Non-pigmented ciliary epithelial cell (primary cell): ENCODE measurements at places on chromosomes 5 and 9.
A peak's percentile ranks its signal among the peaks of the same experiment; 100 is the strongest.

DNA sequence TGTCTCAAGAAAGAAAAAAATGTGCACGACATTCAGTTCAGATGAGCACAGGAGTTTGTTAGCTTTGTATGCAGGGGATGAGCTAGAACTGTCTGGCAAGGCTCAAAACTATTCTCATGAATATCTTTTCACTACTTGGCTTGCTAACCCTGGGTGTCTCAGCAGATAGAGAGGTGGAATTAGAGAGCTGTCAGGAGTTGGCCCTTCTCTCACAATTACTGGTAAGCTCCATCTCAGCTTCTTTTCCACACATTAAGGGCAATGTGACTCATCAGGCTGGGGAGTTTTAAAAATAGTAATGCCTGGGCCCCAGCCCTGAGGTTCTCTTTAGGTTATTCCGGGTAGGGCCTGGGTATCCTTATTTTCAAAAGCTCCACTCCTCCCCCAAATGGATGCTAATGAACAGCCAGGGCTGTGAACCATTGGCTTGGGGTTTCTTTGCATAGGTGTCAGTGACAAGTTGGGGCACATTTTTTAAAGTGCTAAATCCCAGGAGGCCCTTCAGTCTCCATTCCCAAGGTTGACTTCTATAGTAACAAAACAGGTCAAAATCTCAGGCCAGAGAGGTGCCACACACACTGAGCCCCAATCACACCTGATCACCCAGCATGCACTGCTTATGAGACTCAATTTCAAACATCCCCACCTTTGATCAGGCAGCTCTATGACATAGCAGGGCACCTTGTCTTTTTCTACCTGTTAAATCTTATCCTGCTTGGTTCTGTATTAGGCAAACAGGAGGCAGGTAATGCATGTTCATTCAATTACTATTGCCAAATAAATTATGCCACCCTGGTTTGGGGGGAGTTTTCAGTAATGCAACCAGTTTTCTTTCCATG, 239.7 kb upstream of the DAP start:
- DNase-seq, result no peak

DNA sequence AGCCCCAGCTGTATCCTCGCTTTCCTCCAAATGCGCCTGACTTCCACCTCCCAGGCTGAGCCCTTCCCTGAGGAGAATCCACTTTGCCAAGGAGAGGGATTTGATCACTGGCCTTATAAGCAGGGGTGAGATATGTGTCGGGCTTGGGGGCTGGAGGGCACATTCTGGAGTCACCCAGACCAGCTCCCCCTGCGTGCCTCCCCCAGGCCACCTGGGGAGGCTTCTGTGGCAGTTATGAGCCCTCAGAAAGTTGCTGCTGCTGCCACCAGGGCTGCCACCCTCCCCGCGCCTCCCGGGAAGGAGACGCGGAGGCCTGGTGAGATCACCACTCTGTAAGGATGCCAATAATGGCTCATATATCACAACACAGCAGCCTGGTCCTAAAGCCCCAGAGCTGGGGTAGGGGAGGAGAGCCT, 211.5 kb downstream of the PAPPA start:
- peak; percentile 31 for DNase-seq

GRCh38 chr9:12801663-12802062, 26.8 kb downstream of the LURAP1L start:
- no peak for DNase-seq

DNA sequence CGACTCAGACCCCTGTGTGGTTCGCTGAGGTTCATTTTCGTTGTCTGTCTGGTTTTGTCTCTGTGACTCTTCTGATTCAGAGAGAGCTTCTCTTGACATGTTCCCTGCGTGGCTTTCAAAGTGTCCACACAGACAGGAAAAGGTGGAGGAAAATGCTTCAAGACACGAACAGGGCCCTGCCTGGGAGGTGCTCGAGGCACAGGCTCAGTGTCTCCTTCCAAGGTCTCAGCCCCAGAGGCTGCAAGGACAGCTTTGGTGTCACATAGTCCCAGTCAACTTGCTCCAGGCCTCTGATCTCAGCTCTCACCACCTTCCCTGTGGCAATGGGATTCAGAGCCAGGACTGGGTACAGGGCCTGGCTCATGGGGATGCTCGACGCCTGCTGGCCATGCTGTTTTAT, 51.6 kb upstream of the SARDH start:
- no peak for DNase-seq

DNA sequence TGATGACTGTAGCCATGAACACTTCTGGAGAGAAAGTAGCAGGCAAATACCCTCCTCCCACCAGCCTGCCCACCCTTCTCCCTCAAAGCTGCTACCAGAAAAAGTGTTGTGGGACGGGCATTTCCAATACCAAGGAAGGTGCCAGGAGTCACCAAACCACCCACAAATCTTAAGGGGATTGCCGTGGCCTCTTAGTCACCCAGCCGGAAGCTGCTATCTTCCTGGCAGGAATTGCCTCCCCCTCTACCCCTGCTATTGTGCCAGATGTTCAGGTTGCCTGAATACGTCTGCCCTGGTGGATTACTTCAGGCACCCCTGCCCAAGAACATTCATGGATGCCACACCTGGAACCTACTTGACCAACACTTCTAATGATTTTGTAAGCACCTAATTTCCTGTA, 156.1 kb downstream of the TTC39B start:
- no peak for DNase-seq

GRCh38 chr5:73150876-73151275, 22.1 kb upstream of the TMEM174 start:
- no peak for DNase-seq

DNA sequence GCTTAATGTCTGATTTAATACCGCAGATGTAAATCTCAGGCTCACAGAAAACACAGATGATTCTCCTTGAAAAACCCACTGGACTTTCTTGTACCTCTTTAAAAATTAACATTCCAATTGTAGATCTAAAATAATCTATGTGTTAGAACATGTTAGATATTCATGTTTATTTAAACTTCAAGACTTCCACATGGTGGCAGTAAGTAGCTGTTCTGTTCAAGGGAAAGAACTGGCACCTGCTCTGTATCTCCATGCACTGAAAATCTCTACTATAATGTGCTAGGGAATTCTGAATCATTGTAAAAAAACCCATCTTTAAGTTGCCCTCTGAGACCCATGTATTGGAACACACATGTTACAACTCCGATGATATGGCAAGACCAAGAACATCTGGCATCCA, 366.9 kb downstream of the DMRTA1 start:
- no peak for DNase-seq

- DNase-seq, result no peak
Measured at GRCh38 chr9:91945277-91946085, 4.5 kb downstream of the ROR2 start.

DNA sequence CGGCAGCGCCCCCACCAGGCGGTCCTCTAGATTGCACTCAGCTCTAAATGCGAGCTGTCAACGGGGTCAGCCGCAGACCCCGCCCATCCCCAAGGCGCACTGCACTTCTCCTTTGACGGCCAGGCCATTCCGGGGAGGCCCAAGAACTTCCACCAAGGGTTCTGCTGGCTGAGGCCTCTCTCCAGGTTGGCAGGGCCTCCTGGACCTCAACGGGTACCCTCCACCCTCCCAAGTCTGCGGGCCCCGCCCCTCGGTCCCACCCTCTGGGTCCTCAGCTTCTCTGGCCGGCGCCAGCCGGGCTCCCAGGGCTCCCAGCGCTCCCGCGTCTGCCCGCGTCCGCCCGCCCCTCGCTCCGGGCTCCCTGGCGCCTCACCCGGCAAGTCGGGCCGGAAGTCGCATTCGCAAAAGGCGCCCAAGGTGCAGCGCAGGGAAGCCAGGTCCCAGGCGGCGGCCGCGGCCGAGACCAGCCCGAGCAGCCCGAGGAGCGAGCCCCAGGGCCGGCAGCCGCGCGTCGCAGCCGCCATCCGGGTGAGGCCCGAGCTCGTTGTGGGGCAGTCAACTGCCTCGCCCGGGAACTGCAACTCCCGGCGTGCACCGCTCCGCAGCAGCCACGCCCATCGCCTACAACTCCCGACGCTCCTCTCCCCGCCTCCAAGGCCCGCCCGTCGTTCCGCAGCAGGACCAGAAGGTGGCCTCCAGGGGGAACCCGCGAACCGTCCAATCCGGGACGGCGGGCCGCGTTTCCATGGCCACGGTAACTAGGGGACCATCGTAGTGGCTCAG, at the start of gene TOR2A:
Gene TOR2A, minus strand, starts transcription at position 548 of the 783 bp plus-strand sequence. Its CDS starts 24 bp downstream, at position 524.
- peak; percentile 84 for DNase-seq

DNA sequence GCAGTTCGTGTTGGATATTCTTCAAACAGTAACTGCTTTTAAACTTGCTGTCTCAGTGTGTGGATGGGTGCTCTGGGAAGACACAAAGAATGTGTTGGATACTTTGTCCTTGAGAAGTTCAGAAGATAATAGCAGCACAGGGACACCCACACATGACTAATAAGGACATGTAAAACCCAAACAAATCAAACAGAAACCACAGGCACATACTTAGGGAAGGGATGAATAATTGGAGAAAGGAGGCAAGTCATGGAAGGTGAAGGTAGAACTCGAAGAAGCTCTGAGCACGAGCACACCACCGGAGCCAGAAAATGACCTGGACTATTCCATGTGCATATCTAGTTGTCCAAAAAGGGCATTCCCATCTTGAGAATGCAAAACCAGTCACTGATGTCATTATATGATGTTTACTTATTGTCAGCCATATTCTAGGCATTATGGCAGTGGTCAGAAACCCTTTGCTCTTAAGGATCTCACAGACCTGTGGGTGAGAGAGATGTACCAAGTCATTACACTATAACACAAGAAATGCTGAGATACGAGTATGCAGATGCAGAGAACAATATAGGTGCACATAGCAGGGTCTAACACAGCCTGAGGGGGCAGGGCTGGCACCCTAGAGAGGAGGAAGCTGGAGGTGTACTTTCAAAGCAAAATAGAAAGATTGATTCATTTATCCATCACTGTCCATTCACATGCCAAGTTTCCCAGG, 152.9 kb downstream of the PIK3R1 start:
- DNase-seq, result no peak

DNA sequence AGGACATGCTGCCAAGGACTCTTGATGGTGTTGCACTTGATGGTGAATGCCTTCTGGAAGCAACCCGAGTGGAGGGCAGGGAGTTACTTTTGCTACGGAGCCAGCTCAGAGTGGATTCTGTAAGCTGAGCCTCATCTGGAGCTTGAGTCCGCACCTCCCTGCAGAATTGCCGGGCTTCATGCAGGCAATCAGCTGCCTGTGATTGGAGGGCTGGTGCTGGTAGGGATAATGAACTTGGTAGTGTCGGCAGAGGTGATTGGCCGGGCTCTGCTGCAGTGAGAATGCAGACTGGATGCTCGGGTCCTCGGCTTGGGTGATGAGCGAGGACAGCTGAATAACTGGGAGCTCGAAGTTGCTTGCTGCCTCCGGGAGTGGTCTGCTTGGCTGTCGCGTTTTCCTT, 23.1 kb downstream of the SLC25A25 start:
- DNase-seq, result no peak

DNA sequence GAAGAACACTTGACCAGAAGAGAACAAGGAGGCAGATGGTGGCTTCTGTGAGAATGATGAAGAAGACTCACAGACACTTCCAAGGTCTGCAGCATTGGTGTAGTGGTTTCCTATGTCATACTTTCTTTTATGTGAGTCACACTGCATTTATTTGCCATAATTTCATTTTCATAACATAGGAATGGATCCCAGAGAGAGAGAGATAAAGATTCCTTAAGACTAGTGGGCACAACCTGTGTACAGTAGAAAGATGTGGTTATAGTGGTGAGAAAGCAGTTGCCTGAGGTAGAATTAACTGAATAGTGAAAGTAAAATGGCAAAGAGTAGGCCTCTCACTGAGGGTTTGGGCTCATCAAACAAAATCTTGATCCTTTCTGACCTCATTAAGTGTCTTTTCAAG, 7.6 kb upstream of the CCDC152 start:
- no peak for DNase-seq

DNA sequence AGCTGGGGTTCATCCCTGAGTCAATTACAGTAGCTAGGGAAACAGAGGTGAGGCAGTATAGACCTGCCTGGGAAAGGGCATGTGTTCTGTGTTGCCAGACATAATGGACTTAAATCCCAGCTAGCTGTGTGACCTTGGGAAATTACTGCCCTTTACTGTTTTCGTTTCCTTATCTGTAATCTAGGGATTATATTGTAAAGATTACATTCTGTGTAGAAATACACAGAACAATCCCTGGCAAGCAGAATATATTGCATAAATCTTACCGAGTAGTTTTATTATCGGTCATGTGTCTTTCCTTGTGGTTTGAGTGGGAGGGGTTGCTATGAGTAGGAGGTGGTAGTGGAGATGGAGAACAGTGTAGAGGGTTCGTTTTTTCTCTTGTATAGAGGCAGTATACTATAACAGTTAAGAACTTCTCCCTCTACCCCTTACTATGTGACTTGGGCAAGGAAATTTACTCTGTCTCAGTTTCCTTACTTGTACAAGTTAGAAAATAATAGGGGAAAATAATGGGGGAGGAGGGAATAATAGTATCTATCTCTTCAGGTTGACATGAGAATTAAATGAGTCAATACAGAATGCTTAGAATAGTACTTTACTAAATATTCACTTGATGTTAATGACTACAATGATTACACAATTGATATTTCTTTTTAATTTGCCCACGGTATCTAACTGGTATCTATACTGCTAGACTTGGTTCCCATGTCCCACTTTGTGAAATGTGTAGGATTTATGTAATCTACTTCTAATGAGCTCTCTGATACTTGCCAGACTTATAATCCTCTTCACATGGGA, 7.1 kb upstream of the DMXL1 start:
- no peak for DNase-seq

DNA sequence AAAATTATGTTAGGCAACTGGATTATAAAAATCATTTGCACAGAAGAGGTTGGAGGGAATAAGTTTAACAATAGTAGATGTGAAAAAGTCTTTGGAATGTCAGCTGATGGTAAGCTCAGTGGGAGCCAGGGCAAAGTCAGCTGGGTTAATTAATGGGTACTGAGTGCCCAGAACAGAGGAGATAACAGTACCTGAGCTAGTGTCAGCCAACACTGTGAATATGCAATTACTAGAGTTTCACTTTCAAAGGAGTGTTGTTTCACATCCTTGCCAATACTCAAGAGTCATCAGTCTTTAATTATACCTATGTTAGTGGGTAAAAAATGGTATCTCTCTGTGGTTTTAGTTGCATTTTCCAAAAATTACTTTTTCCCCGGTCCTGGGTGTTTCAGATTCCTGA, 135.1 kb downstream of the KIF4B start:
- DNase-seq, result no peak

DNA sequence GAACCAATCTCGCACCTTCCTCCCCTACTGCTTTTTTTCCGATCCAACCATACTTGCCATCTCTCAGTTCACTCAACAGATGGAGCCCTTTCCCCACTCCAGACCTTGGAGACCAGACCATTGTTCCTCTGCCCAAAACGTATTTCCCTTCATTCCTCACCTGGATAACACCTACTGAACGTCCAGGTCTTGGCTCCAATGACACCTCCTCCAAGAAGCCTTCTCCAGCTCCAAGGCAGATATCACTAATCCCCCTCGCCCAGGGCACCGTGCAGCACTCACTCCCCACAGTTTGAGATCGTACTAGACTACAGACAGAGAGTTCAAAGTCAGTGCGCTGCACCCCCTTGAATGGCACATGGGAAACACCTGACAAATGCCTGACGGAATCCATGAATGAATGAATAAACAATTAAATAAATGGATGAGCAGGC, 47.1 kb upstream of the AKNA start:
- DNase-seq, result no peak

GRCh38 chr9:74721696-74722660, 165.7 kb downstream of the TRPM6 start:
- DNase-seq, result no peak
